ENCODE measurements at places on chromosomes 16 and 17. TPM values are rescaled to one million over a fixed set of nuclear protein-coding genes. Genes with fewer than 3 reads are reported as not detected.

GRCh38 chr17:9239246-9239792, 218.0 kb downstream of the NTN1 start:
- no peaks in the 10 kb centered on the region for H3K36me3 ChIP-seq
- DNase-seq = no peak
- H3K27me3 ChIP-seq = no peaks in the 10 kb centered on the region
- H3K4me3 ChIP-seq = no peak overlapping the region

DNA sequence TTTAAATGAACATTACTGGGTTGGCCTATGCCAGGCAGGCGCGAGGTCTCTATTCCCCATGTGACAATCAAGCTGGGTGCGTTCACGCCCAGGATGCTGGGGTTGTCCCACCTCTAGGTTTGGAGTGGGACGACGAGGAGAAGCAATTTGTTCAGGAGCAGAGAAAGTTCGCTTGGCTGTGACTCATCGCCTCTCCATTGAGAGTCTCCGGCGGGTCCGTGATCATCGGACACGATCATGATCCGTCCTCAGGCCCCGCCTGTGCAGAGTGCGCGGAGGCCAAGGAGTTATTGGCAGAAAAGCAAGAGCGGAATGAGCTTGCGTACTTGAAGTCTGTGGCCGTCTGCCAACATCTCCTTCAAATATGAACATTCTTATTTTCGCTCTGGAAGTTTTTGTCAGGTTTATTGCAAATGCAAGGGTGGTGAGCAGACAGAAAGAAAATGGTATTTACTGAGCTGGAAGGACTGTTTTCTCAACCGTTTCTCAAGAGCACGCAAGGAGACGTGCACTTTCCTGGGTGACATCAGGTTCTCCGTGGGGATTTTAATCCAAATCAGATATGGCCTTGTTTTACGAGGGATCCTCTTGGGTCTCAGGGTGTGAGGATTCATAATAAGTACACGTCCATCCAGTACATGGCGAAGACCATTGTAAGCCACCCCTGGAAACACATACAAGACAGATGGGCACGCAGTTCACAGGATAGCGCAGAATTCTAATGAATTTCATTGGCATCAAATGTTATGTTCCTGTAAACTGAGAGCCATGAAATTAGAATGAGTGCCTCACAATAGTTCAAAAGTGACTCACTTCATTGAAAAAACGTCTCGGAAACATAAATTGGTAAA, 70.1 kb upstream of the CREBBP start:
- H3K4me3 ChIP-seq = no peak overlapping the region
- H3K27ac ChIP-seq = no peak overlapping the region
- no peak for DNase-seq
- no peaks in the 10 kb centered on the region for H3K27me3 ChIP-seq

- H3K27me3 ChIP-seq = no peaks in the 10 kb centered on the region
- no peak for DNase-seq
- H3K36me3 ChIP-seq = no peaks in the 10 kb centered on the region
- no peak overlapping the region for H3K27ac ChIP-seq
- H3K4me3 ChIP-seq = no peak overlapping the region
These were observed 170.6 kb upstream of the CNTNAP4 start for GRCh38 chr16:76106647-76107046.

GRCh38 chr16:9195287-9195686, 103.8 kb downstream of the HAPSTR1 start:
- no peak overlapping the region for H3K27ac ChIP-seq
- no peaks in the 10 kb centered on the region for H3K4me1 ChIP-seq
- no peaks in the 10 kb centered on the region for H3K27me3 ChIP-seq
- H3K36me3 ChIP-seq = no peaks in the 10 kb centered on the region

- H3K4me3 ChIP-seq = no peak overlapping the region
- H3K27ac ChIP-seq = no peak overlapping the region
- no peaks in the 10 kb centered on the region for H3K4me1 ChIP-seq
- no peaks in the 10 kb centered on the region for H3K27me3 ChIP-seq
- no peak for DNase-seq
These were observed 69.4 kb upstream of the LHX1 start for GRCh38 chr17:36867716-36868341.

DNA sequence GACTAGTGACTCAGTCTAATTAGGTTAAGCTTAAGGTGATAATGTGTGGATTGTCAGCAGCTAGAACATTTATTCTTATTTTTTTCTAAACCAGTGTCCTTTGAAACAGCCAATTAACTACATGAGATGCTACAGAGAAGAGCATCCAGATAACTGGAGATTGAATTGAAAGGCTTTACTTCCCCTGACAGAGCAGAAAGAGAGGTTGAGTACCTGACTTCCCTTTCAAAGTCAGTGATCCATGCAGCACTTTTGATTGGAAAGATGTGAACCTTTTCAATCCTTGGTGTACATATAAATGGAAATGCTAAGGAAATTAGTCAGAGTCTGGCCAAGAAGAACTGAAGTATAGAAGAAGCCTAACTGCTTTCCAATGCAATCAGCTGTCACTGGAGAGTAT, 653.8 kb downstream of the CDH8 start:
- DNase-seq = no peak
- no peak overlapping the region for H3K4me3 ChIP-seq

Gene DDX5
- 1,642 TPM for polyA plus RNA-seq

Gene TRAPPC1
- 390 TPM for polyA plus RNA-seq

Gene SPIRE2
- 15.3 TPM for polyA plus RNA-seq

Data from SK-N-SH (cell line).